A549 (cell line): ENCODE measurements at places on chromosomes 4 and X. TPM values are rescaled to one million over a fixed set of nuclear protein-coding genes. Genes with fewer than 3 reads are reported as not detected.

DNA sequence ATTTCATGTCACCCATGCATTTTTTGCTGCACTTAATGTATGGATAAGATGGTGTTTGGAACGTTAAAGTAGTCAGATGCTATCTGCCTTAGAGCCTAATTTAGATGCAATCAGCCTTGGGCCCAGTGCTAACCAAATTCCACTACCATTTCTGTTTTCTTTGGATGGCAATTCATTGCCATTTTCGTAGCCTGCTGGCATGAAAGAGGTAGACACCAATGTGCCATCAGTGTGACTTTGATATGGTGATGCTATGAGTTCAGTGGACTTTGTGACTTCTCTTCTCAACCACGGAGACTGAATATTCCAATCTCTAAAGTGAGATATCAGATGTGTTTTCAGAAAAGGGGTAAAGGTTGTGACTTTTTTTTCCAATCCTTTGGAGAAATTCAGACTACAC, 1.5 kb downstream of the ETFDH start:
- DNase-seq = no peak

GRCh38 chr4:7595934-7596461, 161.3 kb upstream of the PSAPL1 start:
- no peak for DNase-seq

DNA sequence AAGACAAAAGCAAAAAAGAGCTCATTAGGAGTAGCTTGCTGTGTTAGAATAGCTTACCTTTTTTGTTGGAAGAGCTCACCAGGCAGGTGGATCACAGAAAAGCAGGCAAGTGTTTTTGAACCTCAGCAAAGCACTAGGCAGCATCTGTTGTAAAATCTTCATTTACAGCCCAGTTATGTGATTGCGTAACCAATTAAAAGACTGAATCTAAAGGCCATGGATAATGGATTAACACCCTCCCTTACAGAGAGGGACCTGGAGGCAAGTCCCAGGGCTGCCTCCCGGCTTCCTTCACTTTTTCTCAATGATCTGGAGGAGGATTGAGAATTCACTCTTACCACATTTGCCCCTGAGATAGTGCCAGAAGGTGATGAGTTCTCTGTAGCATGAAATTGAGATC, 51.1 kb downstream of the MAMLD1 start:
- no peak for DNase-seq

DNA sequence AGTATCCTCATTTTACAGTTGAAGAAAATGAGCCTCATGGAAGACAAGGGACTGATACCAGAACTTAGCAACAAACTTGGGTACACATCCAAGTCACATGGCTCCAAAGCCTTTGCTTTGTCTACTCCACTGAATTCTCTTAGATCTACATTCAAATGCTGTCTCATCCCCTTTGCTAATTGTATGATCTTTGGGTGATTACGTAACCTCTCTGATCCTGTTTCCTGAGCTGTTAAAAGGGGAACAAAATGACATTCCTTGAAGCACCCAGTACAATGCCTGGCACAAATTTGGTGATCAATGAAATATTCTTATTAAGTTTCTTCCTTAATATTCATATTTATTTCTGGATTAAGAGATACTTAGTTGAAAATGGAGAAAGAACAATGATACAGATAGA, 5.9 kb upstream of the HPGD start:
- no peak for DNase-seq

- no peak for DNase-seq
These were observed 14.0 kb upstream of the FGF5 start for GRCh38 chr4:80252427-80252826.

- DNase-seq = no peak
These were observed 22.4 kb downstream of the RAB40AL start for GRCh38 chrX:102959471-102959870.

DNA sequence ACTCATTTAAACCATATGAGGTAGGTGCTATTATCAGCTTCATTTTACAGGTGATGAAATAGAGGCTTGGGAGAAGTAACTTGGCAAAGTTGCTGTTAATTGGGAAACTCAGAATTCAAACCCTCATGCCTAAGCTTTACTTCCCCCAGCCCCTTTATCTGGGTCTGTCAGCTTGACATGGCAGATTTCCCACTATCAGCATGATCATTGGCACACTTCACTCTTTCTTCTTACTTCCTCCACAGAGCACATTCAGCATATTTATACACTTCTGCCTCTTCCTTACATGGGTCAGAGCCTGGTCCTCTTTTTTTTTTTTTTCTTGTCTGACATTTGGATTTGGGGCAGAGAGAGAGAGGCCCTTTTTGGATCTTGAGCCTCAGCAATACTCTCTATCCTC, 56.5 kb upstream of the ARX start:
- DNase-seq = no peak

- no peak for DNase-seq
These were observed 224.1 kb downstream of the SHROOM3 start for GRCh38 chr4:76659103-76659490.

GRCh38 chrX:17214962-17215361, 160.0 kb upstream of the NHS start:
- no peak for DNase-seq

- DNase-seq = peak; percentile 42
These were observed 55.1 kb upstream of the BCOR start for GRCh38 chrX:40152741-40153344.

DNA sequence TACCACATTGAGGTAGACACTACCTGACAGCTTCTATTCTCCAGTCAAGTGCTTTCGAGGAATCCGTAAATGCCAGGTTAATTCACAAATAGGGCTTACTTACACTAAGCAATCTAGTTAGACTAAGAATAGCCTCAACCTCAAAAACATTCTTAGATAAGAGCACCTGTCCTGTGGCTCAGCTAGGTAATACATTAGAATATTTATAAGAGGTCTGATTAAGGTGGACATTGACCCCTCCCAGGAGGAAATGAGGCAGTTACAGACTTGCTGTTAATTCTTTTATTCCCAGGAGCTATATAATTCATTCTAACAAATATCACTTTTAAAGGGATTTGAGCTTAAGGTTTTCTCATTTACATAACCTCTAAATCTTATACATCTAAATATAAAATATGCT, 758.1 kb downstream of the GRID2 start:
- DNase-seq = no peak

Gene PABPC1L2A
- polyA plus RNA-seq = not detected in 3 replicates

Gene GPM6B
- 0.03 to 0.05 TPM in 2 of 3 replicates, not detected in the other for polyA plus RNA-seq

Gene FAAH2
- polyA plus RNA-seq = 0.08 to 0.09 TPM in 2 of 3 replicates, not detected in the other

Gene SPANXD
- 0.24 to 0.37 TPM in 2 of 3 replicates, not detected in the other for polyA plus RNA-seq

Gene GAGE12J
- polyA plus RNA-seq = not detected in 3 replicates

Gene GDI1
- polyA plus RNA-seq = 107 to 131 TPM (median 128 TPM) in 3 replicates
